ENCODE measurements at places on chromosomes 1 and 21.

DNA sequence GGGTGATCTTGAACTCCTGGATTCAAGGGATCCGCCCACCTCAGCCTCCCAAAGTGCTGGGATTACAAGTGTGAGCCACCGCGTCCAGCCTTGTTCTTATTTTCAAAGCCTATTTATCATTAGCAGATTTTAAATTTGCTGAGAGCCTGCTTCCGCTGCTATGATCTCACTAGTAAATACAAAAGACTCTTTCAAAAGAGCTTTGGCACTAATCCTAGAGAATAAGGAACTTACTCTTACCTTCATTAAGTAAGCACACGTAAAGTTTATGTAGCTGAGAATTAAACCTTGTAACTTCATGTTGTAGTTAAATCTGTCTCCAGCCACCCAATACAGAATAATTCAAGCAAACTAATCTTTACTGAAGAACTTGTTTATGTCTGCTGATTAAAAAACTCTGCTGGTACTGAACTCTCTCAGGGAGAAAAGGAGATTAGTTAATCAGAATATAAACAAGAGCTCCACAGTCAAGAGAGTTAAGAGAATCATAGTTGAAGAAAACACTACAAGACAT, 72.3 kb downstream of the RUSC1 start:
- no peak for DNase-seq

- DNase-seq: no peak
These were observed 6.2 kb downstream of the FAAP20 start for GRCh38 chr1:2188336-2188735.

DNA sequence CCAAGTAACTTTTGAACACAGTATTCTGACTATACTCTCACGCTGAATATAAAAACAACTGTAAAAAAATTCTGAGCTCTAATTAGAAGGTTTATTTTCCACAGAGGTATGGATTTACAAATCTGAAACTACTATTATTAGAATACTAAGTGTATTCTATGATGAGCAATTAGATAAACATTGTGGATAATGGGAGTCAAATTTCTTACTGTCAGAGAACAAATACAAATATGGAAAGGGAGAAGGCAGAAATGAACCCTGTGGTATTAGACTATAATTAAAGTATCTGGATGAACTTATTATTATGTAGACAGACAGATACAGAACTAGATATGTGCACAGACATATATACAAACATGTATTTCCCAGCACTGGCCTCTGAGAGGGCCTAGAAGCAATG, 22.6 kb downstream of the ALDH9A1 start:
- no peak for DNase-seq

- no peak for DNase-seq
These were observed at the start of gene GIPC2 for GRCh38 chr1:78045926-78046778. GIPC2 (plus strand) TSS chr1:78045966; CDS start chr1:78046095, 129 bp downstream.

Data from HS-27A (cell line).